NCI-H2081 treated with DMSO at 0.1 percent for 48 hours (cell line): ENCODE measurements at places on chromosomes 5 and 9.

- no peak for DNase-seq
Measured at GRCh38 chr5:72372331-72372730, 52.2 kb downstream of the PTCD2 start.

DNA sequence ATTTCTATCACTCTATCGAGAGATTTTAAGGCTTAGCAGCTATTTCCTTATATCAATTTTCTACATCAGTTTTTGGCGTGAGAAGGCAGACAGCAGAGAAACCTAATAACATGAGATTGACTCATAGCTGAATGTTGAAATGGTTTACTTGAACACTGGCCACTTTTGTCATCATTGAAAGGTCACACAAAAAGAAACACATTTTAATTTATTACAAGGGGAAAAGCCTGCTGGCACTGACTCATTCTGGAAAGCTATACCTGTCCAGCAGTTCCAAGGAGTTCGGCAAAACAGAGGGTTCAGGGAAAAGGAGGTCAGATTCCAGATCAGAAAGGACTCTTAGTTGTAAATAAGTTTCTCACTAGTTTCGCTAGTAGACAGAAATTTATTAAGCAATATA lies 566.4 kb downstream of the DNAH5 start:
- DNase-seq = no peak

DNA sequence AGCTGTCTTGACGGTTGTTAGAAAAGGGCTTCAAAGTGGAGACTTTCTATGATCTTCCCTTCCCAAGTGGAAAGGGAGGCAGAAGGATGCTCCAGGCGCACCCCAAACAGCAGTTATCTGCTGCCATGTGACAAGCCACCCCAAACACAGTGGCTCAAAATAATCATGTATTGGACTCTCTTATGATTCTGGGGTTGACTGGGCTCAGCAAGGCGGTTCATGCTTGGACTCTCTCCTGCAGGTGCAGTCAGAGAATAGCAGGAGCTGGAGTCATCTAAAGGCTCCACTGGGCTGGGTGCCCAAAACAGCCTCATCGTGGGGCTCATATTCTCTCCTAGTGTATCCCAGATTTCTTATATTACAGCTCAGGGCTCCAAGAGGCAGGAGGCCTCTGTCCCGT lies 177.6 kb upstream of the IER5L start:
- DNase-seq = no peak

GRCh38 chr9:17116400-17116837 lies 18.4 kb upstream of the CNTLN start:
- peak; percentile 13 for DNase-seq

GRCh38 chr9:70563431-70564204 lies 149.2 kb upstream of the KLF9 start:
- no peak for DNase-seq

GRCh38 chr9:129509533-129509928 lies 111.4 kb downstream of the C9orf50 start:
- no peak for DNase-seq

DNA sequence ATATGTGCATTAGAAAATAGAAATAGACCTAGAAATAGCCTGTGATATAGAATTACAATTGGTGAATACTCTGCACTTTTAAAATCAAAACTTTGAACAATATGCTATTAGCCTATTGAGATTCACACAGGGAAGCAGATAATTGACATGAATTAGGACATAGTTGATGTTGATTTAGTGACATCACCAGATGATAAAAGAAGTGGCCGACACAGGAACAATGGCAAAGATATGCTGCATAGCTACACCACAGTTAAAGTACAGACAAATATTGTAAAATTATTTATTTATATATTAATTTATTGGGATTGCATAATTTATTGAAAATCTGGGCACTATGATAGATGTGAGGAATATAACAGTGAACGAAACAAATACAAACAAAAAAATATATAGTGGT lies 261.5 kb upstream of the CCNH start:
- no peak for DNase-seq
